Activated CD4-positive, alpha-beta T cell treated with anti-CD3 and anti-CD28 coated beads for 1 hour (primary cell): ENCODE measurements at places on chromosomes 6 and 20.

GRCh38 chr6:101490857-101491256, 97.3 kb downstream of the GRIK2 start:
- DNase-seq, result no peak

DNA sequence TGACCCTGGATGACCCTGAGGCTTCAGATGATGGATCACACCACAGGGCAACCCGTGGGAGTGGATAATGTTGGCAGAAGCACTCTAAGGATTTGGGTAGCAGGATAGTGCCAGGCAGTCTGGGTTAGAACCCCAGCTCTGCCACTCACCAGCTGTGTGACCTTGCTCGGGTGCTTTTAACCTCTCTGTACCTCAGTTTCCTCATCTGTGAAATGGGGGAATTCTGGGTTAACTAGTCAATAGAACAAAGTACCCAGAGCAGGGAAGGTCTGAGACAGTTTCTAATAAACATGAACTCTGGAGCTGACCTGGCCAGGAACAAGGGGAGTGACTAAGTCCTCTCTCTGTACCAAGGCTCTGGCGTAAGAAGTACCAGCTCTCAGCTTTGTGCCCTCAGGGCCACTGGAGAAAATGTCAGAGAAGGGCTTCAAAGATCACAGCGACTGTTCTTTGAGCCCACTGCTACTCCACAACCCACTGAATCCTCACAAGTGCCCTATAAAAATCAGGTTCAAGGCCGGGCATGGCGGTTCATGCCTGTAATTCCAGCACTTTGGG, 14.7 kb upstream of the NOL4L start:
- DNase-seq, result no peak

- DNase-seq, result no peak
These were observed 253.8 kb upstream of the CDYL start for GRCh38 chr6:4522453-4522852.

GRCh38 chr6:169841907-169842606, 90.6 kb downstream of the ERMARD start:
- DNase-seq, result no peak

DNA sequence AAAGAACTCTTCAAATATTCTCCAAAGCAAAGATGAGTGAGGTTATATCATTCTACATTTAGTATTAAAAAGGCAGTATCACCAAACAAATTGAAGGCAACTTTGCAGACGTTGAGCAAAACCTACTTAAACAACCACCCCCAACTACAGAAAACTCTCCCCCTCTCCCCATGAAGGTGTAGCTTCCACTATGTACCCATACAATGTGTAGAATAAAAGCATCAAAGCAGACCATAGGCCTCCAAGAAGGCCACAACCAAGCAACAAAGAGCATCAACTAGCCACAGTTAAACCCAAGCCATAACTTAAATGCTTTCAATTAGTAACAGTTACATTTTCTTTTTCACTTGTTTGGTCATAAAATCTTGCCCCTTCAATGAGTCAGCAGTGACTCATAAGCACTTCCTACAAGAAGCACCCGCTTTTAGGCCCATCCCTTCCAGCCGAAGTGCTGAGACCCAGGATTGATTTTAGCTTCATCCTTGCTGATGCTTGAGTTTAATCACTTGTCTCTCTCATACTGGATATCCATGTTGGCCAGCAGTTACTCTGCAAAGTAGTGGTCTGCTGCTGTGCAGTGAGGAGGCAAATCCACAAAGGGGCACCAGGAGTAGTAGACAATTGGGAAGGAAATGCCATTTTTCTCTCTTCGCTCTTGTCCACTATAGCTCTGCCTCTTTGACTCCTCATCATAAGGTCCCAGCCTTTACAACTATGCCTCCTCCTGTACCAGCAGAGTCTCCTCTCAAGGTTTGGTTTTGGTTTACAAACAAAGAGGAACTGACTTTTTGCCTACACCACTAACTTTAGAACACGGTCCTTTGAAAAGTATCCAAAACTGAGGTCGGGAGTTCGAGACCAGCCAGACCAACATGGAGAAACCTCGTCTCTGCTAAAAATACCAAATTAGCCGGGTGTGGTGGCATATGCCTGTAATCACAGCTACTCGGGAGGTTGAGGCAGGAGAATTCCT, 8.4 kb upstream of the NUP153 start:
- DNase-seq, result no peak
